ENCODE measurements at places on chromosomes 16 and 17.

GRCh38 chr17:39747745-39748144 is 10.0 kb downstream of the GRB7 start:
- no peak for DNase-seq

DNA sequence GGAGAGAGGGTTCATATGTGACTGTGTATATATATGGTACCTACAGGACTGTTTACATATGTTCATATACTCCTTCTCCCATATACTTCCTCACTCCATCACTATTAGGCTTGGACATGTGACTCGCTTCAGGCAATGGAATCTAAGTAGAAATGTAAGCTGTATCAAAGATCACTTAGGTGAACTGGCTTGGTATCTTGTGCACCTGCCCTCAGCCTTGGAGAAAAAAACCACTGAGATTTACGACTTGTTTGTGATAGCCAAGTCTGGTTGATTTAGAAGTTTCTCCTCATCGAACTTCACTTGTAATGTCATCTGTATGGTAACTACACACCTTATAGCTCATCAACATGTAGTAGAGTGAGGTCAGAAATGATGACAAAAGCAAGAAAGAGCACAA is 59.9 kb downstream of the FBXL20 start:
- DNase-seq, result no peak

- no peak for DNase-seq
Observed at GRCh38 chr17:58537266-58537665, 22.8 kb upstream of the MTMR4 start.

DNA sequence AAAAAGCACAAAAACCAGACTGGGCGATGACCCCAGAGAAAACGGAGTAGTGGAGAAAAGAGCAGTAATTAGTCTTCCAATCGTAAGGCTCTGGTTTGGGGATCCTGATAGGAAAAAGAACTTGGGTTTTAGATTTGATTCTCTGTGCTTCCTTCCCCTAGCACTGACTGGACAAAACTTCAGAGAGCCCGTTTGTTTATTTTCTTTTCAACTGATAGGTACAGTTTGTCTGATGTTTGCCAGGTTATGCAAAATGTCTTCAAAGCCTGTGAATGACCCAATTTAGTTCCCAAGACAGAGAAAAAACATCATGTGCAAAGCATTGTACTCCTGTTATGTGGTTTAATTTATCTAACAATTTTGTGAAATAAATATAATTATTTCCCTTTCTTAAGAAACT is 151.1 kb upstream of the COX10 start:
- DNase-seq, result no peak

All from WTC11 (cell line).